AG08396 (cell line): ENCODE measurements at places on chromosomes 13 and 19.

DNA sequence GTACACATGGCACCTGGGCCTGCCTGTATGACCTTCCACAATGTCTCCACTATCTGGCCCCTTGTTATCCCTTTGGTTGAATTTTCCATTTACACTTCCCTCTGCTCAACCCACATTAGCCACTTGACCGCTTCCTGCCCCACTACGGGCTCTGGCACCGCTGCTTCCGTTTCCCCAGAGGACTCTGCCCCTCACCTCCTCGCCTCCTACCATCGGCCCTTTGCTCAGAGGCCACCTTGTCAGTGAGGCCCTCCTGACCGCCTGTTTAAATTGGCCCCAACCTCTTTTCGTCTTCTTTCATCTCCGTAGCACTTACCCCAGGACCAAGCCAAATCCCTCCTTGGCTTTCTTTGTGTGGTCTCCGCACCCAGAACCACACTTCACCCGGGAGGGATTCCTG lies 47.4 kb downstream of the SOX1 start:
- no peak for DNase-seq

GRCh38 chr19:55503502-55504251 lies 15.4 kb downstream of the SSC5D start:
- DNase-seq: peak; percentile 99

GRCh38 chr19:1754636-1755466 lies 1.5 kb downstream of the ONECUT3 start:
- DNase-seq: no peak

DNA sequence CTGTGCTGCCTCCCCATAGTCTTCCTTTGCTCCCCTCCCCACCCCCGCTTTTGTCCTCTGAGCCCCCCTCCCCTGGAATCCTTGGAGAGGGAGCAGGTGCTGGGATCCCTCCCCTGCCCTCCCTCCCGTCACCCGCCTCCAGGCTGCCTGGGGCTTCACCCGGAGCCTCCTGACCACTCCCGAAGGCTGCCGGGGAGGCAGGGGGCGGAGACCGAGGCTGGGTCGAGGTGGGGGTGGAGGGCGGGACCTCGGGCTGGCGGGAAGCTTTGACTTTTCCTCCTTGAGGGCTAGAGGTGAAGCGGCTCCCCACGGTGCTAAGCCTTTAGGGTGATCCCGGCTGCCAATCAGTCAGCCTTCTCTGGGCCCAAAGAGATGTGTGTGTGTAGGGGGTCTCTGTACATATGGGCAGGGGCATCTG lies 1.5 kb downstream of the KMT5C start:
- peak; percentile 93 for DNase-seq

DNA sequence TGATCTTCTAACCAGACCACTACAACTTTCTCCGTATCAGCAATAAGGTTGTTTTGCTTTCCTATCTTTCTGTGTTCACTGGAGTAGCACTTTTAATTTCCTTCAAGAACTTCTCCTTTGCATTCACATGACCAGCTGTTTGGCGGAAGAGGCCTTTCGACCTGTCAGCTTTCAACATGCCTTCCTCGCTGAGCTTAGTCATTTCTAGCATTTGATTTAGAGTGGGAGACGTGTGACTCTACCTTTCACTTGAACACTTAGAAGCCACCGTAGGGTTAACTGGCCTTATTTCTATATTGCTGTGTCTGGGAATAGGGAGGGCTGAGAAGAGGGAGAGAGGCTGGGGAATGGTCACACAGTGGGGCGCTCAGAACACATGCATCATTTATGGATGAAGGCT lies 104.7 kb downstream of the TUBGCP3 start:
- DNase-seq: no peak
